ENCODE measurements at places on chromosomes 12 and 14.

- no peak for DNase-seq
Observed at GRCh38 chr12:40769846-40770245, 77.6 kb downstream of the CNTN1 start.

DNA sequence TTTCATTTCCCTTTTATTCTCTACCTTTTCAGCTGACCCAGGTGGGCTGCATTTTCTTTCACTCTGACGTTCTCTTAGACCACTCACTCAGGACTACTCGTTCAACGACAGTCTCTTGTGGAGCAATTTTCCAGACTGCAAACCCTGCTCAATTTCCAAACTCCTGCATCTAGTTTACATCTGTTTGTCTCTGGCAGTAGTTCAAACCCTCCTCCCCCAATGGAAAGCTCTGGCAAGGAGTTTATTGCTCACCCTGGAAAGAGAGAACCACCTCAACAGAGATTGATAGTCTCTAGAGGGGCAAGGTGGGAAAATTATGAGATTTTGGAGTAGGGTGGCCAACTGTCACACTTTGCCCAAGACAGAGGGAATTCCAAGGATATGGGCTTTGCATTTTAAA lies 130.2 kb downstream of the TSHR start:
- no peak for DNase-seq

GRCh38 chr12:4157122-4157521 lies 116.4 kb upstream of the CCND2 start:
- no peak for DNase-seq

DNA sequence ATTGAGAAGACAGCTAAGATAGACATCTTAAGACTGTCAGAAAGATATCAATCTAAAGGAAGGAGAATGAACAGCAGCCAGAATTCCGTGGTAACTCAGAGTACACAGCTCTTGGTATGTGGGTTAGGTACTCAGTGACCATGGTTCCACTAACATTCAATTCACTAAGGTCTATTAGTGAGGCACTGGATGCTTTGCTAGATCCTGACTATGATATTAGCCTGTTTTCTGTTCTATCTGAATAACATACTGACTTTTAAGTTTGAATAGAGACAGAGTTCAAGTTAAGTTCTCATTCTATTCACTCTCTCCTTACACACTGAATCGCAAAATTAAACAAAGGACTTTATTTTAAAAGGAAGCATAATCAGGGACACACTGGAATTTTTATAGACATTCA lies 106.4 kb downstream of the PRKD1 start:
- no peak for DNase-seq

GRCh38 chr12:2170376-2170775 lies 117.6 kb downstream of the CACNA1C start:
- DNase-seq = no peak

- no peak for DNase-seq
Observed at GRCh38 chr14:68520637-68521556, 272.0 kb downstream of the ZFP36L1 start.

Data from GM20000 (cell line).